Fibroblast of skin of scalp (primary cell): ENCODE measurements at places on chromosomes 1 and 21.

DNA sequence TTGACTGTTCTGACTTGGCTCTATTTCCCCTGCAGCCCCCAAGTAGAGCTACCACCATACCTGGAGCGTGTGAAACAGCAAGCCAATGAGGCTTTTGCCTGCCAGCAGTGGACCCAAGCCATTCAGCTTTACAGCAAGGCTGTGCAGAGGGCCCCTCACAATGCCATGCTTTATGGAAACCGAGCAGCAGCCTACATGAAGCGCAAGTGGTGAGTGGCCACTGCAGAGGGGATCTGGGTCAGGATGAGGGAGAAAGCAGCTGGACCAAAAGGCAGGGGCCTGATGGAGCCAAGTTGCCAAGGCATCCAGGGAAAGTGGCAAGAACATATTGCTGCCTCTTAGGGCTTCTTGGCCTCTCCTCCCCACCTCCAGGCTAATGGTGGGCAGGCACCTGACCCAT is 24.1 kb upstream of the TMEM222 start:
- no peak for DNase-seq

DNA sequence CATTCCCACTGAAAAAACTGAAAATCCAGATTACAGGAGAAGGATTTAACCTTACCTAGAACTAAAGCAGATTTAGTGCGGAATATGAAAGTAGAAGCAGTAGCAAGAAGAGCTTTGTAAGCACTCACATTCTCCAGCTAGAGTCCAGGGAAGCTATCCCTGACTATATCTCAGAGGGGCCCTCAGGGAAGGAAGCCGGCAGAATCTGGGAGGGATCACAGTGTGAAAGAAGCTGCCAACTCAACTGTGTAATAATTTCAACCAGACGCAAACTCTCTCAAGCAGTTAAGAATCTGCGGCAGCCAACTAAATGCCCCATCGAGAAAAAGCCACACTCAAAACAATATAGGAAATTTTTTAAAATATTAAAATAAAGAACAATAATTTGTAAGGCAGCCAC is 163.8 kb downstream of the EIF4G3 start:
- DNase-seq = peak; percentile 74

DNA sequence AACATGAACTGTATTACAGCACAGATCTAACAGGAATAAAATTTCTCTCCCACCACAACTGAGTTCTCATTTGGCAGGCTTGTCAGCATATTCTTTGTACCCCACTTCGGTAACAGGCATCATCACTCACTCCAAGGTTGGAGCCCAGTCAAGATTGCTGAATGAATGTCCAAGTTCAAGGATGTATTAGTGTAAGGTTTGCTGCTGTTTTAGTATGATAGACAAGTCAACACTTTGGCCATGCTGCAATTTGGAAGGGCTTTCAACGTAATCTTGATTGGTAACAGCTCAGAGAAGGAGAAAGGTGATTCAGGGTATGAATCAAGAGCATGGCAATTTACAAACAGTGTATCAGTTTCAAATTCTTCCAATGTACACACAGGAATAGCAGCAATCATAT is 6.8 kb downstream of the SSX2IP start:
- no peak for DNase-seq

DNA sequence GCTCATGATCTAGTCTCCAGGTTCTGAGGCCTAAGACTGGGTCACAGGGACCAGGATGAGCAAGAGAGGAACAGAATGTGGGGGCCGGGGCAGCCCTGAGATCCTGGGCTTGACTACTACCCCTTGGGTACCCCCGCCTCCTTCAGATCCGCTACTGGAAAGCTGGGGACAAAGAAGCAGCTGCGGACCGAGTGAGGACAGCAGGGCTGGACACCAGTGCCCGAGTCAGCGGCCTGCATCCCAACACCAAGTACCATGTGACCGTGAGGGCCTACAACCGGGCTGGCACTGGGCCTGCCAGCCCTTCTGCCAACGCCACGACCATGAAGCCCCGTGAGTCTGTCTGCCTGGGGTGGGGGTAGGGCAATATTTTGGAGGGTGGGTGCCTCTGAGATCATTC is 12.5 kb downstream of the TMEM81 start:
- DNase-seq = no peak

DNA sequence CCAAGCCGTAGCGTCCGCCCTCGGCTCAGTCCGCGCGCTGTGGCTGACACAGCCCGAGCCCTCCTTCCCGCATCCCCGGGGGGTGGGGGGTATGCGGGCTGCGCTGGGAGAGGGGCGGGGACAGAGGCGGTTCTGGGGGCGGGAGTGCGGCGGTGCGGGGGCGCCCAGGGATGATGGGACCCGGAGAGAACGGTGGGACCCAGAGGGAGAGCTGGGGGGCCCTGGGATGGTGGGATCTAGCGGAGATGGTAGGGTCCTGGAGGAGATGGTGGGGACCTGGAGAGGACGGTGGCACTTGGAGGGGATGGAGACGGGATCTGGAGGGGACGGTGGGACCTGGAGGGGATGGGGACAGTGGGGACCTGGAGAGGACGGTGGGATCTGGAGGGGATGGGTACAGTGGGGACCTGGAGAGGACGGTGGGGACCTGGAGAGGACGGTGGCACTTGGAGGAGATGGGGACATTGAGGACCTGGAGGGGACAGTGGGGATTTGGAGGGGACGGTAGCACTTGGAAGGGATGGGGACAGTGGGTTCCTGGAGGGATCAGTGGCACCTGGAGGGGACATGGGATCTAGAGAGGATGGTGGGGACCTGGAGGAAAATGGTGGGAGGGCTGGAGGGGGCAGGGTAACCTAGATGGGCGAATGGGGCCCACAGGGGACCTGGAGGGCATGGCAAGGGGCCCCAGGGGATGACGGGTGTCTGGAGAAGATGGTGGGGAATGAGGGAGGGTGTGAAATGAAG is 477 bp downstream of the SNAP47 start:
- no peak for DNase-seq

DNA sequence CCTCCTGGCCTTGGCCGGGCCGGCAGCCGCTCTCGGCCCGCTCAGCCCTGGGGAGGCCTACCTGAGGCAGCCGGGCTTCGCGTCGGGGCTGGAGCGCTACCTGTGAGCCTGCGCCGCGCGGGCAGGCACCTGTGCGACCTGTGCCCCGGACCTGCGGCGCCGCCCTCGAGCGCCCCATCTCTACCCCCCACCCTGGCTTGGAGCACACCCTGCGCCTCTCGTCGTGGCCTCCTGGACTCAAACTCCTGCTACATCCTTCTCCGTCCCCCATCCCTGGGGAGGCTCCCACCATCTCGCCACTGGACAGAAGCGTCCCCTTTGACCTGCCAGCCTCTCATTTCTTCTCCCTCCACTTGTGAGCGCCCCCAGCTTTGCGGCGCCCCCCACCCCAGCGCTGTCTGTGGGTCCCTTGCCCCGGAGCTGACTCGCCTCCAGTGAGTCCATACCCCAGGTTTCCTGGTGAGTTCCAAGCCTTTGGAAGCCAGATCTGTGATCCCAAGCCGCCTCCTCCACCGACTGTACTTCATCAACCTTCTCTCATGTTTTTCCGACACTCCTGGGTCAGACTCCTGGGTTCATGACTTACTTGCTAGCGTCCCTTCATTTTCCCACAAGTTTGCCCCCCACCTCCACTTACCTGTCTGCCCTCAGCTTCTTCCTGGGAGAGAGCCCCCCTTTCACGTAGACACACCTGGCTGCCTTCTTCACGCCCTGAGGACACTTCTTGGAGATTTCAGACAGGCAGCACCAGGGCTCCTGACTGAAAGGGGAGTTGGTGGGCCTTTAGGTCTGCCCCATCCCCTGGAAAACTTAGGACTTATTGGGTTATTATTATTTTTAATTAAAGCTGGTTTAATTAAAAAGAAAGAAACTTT is 1.3 kb downstream of the FOXE3 start:
- no peak for DNase-seq

- DNase-seq = peak; percentile 12
These were observed 77.7 kb downstream of the RAVER2 start for GRCh38 chr1:64822621-64823020.

DNA sequence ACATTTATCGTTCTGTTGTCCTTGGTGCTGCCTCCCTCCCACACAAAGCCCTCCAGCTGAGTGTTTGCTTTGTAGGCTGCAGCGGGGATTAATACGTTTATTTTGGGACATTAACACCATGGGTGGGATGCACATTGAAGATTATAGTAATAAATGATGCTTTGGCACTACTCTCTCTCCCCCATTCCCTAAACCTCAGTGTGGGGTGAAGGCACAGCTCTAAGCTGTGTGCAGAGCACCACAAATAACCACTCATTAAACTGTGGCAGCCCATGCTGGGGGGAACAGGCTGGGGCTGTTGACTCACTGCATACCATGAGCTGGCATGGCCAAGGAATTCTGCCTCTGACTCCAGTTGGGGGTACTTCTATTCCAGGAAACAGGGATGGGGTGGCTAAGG is 7.7 kb downstream of the PCP4L1 start:
- peak; percentile 10 for DNase-seq

DNA sequence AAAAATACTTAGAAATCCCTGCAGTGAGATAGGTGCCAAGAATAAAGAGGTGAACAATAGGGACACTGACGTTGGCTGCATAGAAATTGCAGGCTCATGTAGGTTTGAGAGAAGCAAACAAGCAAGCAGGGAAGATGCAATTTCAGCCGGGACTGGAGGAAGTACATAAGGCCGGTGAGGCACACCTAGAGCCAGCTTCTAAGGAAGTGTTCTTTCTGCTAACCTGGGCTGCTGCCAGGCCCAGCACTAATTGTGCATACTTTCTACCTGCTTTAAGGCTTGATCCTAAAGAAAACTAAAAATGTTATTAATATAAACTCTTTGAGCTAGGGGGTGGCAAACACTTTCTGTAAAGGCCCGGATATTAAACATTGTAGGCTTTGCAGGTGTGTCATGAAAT is 71.0 kb downstream of the LMO4 start:
- DNase-seq = no peak

GRCh38 chr1:229857585-229857984 is 209.5 kb upstream of the GALNT2 start:
- peak; percentile 9 for DNase-seq

DNA sequence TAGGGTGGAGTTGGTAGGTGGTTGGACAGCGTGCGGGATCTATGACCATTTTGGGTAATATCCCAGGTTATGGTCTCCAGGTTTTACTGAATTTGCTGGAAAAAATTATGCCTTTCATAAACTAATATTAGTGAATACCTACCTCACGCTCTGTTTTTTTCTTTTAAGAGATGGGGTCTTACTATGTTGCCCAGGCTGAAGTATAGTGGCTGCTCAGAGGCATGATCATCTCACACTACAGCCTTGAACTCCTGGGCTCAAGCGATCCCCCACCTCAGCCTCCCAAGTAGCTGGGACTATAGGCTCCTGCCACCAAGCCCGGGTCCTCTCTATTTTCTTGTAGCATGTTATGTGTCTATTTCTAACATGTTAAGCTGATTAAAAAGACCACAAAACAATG is 100.2 kb downstream of the RHOU start:
- no peak for DNase-seq

- no peak for DNase-seq
These were observed 26.1 kb upstream of the LRRC47 start for GRCh38 chr1:3822421-3822820.

- DNase-seq = no peak
These were observed 10.0 kb downstream of the ECHDC2 start for GRCh38 chr1:52911541-52911940.

- no peak for DNase-seq
These were observed 75.2 kb upstream of the LRRN2 start for GRCh38 chr1:204760757-204761156.

DNA sequence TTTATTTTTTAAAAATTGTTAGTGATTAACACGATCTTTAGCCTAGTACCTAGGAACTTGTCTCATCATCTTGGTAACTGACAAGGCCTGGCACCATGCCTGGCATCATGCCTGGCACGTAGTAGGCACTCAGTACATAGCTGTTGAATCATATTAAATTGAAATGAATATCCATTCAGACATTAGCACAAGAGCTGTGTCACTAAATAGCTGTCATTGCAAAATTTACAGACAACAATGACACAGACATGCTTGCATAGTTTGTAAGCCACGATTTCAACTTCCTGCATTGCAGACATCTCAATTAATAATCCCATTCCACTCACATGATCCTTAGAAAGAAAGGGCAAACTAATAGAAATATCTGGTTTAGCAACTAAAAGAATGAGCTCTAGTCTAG is 15.4 kb upstream of the PHACTR4 start:
- peak; percentile 77 for DNase-seq

- DNase-seq = peak; percentile 52
These were observed 100.4 kb downstream of the GALNT2 start for GRCh38 chr1:230167419-230167852.

GRCh38 chr1:42454403-42454802 is 1.4 kb downstream of the ZMYND12 start:
- DNase-seq = no peak

- peak; percentile 51 for DNase-seq
These were observed 193.6 kb downstream of the RPS6KC1 start for GRCh38 chr1:213244664-213245091.

- DNase-seq = no peak
These were observed 27.0 kb upstream of the PRSS38 start for GRCh38 chr1:227788271-227789083.

DNA sequence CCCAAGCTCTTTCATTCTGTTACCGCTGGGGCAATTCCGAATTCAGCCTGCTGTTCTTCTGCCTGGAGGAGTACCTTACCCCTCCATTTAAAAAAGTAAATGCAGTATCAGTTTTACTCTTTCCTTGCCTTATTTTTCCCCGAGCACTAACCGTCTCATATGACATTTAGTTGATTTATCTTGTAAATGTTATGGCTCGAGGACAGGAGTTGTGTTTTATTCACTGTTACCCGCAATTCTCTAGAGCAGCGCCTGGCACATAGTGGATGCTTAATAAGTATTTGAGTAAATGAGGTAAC is 425 bp upstream of the TADA1 start:
- DNase-seq = no peak

- DNase-seq = no peak
These were observed 119.1 kb downstream of the KCNN3 start for GRCh38 chr1:154750681-154751665.

- DNase-seq = no peak
These were observed 48.9 kb downstream of the AHDC1 start for GRCh38 chr1:27554759-27555699.

DNA sequence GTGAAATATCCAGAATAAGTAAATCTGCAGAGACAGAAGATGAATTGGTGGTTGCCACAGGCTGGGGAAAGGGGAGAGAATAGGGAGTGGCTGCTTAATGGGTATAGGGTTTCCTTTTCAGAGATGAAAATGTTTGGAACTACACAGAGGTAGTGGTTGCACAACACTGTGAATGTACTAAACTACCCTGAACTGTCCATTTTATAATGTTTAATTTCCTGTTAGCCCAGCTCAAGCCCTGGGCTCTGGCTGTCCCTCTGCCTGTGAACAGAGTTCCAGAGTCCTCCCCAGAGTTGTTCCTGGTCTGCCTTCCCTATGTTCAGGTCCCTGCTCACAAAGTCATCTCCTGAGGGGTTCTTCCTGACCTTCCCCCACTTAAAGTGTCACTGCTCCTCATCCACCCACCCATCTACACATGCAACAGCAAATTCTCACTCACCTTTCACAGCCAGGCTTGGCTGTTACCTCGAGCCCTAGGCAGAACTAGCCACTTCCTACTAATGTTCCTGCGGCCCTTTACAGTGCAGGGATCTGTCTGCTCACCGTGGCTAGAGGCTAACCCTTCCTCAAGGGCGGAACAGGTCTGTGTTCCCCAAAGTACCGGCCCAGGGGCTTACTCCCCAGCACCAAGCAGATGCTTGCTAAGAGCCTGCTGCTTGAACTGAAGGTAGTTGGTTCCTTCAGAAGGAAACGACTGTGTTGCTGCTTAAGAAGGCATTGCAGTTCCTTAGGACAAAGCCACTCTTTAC is 22.4 kb downstream of the DHCR24 start:
- no peak for DNase-seq

- no peak for DNase-seq
These were observed 7.7 kb downstream of the SLFNL1 start for GRCh38 chr1:41013796-41014195.

- peak; percentile 71 for DNase-seq
These were observed 20.6 kb downstream of the PADI2 start for GRCh38 chr1:17098446-17099317.
